ENCODE measurements at places on chromosomes 3 and 15. TPM values are rescaled to one million over a fixed set of nuclear protein-coding genes. Genes with fewer than 3 reads are reported as not detected.
A peak's percentile ranks its signal among the peaks of the same experiment; 100 is the strongest.

Gene ST3GAL6
- 3.1 TPM for polyA plus RNA-seq

Gene PLAAT1
- 0.60 TPM for polyA plus RNA-seq

Gene SMCO1
- not detected for polyA plus RNA-seq

Gene STRIT1
- polyA plus RNA-seq = not detected

Gene SNTN
- polyA plus RNA-seq = not detected

Gene TP63
- polyA plus RNA-seq = 7.3 TPM

Gene LRRC2
- 4.2 TPM for polyA plus RNA-seq

GRCh38 chr3:62928256-62928655 lies 53.0 kb upstream of the CADPS start:
- DNase-seq = no peak

DNA sequence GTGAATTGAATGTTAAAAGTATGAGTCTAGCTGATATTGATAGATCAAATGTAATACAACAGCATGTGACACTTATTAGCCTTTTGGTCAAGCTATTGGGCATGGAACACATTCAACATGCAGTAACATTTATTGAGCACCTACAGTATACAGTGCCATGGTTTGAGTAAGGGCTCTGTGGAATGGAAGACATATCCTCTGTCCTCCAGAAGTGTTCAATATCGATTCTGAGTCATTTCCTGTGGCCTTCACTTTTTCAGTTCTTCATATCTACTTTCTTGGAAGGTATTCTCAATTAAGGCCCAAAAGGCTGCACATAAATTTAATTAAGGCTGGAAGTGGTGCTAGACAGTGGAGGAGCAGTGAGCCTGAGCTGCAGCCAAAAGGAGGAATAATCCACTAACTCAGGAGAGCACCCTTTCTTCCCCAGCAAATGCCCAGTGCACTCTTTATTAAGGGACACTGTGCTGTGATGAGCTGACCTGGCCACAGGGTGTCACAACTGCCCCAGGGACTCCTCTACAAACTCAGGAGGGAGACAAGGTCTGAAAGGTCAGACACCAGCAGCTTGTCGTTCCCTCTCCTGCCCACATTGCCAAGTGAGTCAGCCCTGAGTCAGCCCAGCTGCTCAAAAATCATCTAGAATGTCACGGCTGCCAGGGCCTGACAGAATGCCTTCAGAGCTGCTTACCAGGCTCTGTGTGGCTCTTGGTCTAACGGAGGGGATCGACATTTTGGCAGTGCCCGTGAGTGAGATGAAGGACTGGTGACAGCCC lies 544.8 kb downstream of the AGBL1 start:
- DNase-seq = no peak

DNA sequence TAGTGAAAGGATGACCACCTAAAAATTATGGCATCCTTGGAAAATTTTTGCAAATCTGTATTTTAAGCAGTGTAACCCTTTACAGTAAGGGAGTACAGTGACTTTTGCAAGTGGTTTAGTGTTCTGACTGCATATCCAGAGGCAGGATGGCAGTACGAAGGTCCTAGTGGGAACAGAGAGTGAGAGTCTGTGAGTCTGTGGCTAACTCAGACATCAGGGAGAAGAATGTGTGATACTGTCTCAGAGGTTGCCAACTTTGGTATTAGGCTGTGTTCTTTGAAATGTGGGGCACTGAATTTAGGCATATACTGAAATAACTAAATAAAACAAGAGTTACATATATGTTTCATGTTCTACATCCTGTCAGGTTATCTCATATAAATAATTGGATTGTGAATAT lies 25.7 kb downstream of the PRKCI start:
- DNase-seq = no peak

- no peak for DNase-seq
Observed at GRCh38 chr15:28023933-28024888, 74.9 kb downstream of the OCA2 start.

GRCh38 chr15:63677778-63678177 lies 80.6 kb downstream of the FBXL22 start:
- no peak for DNase-seq

- DNase-seq = no peak
Observed at GRCh38 chr3:167773584-167773983, 38.1 kb downstream of the SERPINI1 start.

DNA sequence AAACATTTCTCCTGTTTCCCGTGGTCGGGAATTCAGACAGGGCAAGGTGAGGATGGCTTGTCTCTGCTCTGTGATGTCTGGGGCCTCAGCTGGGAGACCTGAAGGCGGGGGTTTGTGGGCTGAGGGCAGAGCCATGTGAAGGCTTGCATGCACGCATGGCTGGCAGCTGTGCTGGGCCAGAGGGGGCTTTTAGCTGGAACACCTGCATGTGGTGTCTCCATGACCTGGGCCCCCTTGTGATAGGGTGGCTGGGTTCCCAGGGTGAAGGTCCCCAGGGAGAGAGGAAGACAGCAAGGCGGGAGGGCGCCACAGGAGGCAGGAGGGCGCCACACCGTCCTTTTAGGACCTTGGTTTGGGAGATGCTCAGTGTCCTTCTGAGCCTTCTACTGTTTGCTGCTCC lies 101.6 kb upstream of the PRR23E start:
- DNase-seq = no peak

GRCh38 chr3:100001526-100002270 lies 112.6 kb downstream of the FILIP1L start:
- peak; percentile 59 for DNase-seq

GRCh38 chr3:139006051-139006716 lies at the start of gene PRR23A:
TSS of gene PRR23A (minus strand) at chr3:139006268. CDS start at chr3:139006268, 0 bp downstream.
- no peak for DNase-seq

DNA sequence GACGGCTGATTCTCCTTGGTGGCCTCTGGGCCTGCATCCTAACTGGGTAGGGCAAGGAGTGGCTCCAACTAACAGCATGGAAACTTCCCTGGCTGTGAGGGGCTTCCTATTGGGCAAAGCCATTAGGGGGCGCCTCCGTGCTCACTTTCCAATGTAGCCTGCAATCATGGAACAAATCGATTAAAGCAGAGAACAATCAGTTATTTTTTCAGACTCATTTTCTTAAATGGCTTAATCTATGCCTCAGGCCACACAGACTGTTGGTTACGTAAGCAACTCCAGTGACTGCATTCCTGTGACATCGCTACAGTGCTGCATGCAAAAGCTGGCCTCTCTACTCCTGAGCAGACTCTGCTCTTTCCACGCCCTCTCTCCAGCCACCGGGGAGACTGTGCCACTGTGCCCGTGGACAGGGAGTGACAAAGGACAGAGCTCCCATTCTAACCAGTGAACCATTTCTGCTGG lies 278.9 kb downstream of the KLF13 start:
- DNase-seq = no peak

DNA sequence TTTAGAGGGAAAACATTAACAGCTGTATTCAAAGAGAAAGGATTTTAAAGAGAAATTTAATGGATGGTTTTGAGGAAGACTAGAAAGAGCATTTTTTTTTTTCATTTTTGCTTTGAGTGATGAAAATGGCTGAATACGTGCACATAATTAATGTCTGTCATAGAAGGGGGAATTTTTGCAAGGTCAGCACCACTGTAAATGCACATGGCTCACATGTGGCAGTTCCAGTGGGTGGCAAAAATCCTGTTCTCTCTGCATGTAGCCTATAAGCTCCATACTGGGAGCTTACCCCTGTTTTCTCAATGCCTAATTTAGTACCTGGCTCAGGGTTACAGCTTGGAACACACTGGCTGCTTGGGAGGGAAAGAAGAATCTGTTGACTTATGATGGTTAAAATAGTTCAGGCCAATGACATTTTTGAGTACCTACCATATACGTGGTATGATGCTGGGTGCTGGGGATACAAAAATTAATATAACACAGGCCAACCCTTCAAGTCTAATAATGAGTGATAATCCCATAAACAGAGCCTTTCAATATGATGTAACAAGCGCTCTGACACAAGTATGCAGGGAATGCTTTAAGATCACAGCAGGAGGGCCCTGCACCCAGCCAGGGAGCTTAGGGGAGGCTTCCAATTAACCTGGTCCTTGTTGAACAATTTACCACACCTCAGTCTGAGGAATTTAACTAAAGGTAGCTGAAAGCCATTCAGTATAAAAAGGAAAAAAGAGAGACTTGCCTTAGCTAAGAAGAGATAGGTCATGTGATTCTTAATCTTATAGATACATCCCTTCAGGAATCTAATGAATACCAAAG lies 33.0 kb downstream of the HSPBAP1 start:
- DNase-seq = no peak

DNA sequence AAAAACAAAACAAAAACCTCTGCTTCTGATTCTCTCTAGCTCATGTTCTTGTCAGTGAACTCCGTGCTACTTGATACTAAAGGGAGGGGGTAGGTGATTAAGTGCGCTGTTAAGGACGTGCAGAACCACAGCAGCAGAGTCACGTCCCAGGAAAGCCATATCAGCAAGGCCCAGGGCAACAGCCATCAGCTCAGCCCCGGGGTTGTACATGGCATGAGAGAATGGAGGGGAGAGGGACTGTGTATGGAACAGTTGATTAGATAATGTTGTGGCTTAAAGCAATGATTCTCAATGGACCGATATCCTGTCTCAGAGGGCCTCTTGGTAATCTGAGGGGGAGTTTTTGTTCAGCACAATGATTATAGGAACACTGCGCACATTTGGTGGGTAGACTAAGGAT lies 27.6 kb downstream of the C2CD4A start:
- no peak for DNase-seq

DNA sequence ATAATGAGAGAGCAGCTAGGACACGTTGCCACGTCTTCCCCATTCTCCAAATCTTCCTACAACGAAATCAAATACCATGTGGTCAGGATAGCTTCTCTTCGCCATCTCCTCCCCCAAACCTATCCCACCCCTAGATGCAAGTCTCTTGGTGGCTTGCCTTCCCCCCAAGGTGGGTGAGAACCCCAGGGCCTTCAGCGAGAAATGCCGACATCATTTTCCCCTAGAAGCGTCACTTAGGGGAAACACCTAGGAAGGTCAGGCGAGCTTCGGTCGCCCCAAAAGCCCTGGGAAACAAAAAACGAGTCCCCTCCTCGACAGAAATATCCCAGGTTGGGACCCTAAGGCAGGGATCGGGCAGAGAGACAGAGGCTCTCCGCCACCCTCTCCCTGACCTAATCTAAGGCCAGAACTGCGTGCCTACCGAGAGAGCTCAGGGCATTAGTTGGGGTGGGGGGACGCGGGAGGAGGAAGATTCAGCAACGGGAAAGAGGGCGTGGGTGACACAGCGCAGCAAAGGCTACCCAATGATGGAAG lies 502 bp downstream of the DPH3 start:
- DNase-seq = no peak

- DNase-seq = no peak
Observed at GRCh38 chr3:127986803-127987202, 65.4 kb upstream of the SEC61A1 start.

GRCh38 chr3:4983739-4984510 lies 4.7 kb downstream of the BHLHE40 start:
- no peak for DNase-seq

- DNase-seq = no peak
Observed at GRCh38 chr3:139933766-139934165, 1.2 kb upstream of the CLSTN2 start.

DNA sequence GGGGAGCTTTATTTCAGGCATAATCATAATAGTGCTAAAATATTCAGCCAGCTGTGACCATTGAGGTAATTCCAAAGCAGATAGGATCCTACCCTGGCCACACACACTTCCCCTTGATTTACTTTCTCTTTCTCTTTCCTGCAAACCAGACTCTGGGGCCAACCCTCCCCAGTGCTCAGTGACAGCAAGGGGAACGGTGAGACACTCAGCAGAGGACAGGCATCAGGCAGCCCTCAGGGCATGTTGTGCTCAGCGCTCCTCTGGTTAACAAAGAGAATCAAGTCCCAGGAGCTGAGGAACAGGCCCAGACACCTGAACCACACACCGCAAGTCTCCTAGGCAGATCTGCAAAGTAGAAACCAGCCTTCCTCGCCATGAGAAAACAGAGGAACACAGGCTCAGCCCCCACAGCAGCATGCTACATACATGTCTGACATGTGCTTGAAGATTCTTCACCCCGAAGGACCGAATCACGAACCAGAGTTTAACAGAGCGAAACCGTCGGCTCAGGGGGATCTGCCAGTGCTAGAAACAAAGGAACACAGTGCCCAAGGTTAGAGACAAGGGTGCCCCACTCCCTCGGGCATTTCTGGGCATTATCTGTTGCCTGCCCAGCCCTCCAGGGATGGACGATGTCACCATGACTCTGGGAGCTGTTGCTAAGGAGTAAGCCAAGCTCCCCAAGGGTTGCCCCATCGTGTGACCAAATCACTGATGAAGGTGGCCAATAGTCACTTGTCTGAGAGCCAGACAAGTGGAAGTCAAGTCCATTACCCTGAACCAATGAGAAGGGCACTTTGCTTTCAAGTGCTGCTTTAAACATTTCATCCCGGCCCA lies 17.5 kb downstream of the HDC start:
- DNase-seq = no peak

DNA sequence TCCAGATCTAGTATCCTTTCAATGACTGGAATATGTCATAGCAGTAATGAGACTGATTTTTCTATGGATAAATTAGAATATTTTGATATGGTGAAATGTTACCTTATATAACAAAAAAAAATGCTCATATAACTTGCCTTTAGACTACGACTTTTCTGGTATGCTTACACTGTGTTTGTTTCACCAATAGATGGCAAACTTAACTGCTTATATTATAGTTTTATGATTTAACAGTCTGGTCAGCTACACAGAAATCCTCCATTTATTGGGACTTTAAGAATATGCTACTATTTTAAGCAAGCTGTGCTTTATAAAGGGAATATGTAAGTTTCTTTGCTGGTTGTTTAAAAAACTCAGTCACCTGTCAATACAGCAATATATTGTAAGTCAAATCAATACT lies 205.6 kb downstream of the VGLL3 start:
- DNase-seq = no peak

GRCh38 chr3:54132685-54133084 lies 10.3 kb downstream of the CACNA2D3 start:
- no peak for DNase-seq

Data from urinary bladder (tissue), 4 donors.